ENCODE measurements at places on chromosomes 11 and 22.

- DNase-seq, result no peak
Measured at GRCh38 chr11:15059132-15059915, 14.1 kb upstream of the CALCB start.

DNA sequence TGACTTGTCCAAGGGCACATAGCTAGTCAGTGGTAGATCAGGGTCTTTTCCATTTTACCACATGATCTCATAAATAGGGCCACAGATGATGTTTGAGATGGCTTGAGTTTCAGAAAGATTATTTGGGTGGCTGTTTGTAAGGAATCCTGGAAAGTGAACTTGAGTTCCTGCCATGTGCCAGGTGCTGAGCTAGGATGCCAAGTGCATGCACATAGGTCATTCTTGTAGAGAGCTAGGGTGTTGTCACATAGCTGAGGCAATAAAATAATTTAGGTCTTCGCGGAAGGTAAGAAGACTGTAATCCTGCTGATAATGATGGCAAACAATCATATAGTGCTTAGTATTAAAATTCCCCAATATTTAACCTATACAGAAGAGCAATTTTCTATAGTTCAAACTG lies 1162.6 kb upstream of the TENM4 start:
- DNase-seq, result no peak

DNA sequence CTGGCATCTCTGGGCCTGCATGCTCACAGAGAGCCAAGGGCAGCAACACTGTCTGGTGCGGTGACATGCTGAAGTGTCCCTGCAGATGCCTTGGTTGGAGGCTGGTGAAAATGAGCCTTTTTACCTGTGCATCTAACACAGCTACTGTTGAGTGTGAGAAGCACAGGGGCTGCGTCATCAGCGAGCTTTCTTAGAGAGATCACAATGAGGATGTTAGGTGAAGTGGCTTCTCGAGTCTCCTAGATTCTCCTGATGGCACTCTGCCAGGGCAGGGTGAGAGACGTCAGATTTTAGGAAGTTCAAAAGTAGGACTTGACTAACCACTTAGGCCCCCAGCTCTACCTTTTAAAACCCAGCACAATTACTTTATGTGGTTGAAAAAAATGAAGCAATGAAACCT lies 3.6 kb upstream of the SLC15A3 start:
- no peak for DNase-seq

GRCh38 chr11:69391192-69392103 lies 90.0 kb upstream of the LINC01488 start:
- DNase-seq, result no peak

DNA sequence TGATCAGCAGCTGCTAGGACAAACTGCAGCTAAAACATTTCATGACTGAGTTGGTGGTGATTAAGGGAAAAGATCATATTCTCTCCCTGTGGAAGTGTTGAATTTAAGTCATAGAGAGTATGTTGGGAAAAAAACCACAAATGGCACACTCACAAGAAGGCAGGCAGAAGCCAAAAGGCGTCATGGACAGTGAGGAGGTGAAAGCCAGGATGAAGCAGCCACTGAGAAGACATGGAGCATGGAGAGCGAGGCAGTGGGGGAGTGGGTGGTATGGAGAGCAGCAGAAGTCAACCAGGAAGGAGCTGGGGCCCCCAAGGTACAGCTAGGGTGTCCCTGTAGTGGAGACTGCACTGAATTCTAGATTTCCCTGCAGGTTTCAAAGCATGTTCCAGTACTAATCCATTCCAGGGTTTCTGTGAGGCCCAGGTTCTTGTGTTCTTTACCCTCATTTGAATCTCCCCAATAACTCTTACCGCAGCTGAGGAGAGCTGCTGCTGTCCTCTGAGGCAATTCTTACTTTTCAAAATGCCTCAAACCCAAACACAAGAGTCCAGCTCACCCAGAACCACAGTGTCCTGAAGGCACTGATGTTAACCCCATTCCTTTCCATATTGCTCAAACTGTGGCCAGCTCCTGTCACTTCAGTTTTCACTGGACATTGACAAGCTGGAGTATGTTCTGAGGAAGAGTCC lies 191.8 kb upstream of the E2F8 start:
- no peak for DNase-seq

GRCh38 chr11:128626913-128627665 lies 39.7 kb upstream of the ETS1 start:
- no peak for DNase-seq

DNA sequence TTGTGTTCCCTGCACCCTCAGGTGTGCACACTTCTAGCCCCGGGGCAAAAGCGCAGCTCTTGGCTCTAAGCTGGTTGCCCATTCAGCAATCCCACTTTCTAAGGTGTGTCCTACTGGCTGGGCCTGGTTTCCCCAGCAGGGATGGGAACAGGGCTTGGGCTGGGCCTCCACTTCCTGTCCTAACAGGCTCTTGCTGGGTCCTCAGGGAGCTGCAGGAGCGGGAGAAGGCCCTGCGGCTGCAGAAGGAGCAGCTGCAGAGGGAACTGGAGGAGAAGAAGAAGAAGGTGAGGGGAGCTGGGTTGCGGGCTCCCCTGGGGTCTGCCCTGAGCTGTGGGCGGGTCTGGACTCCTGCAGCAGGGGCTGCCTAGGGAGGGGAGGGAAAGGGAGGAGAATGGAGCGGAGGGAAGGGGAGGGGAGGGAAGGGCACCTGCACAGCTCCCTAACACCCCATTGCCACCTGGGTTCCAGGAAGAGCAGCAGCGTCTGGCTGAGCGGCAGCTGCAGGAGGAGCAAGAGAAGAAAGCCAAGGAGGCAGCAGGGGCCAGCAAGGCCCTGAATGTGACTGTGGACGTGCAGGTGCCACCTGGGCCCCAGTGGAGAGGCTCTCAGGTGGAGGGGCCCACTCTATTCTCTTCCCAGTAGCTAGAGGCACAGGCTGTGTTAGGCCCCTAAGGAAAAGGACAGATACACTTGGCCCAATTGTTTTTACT lies 24.6 kb downstream of the INCENP start:
- DNase-seq, result no peak

DNA sequence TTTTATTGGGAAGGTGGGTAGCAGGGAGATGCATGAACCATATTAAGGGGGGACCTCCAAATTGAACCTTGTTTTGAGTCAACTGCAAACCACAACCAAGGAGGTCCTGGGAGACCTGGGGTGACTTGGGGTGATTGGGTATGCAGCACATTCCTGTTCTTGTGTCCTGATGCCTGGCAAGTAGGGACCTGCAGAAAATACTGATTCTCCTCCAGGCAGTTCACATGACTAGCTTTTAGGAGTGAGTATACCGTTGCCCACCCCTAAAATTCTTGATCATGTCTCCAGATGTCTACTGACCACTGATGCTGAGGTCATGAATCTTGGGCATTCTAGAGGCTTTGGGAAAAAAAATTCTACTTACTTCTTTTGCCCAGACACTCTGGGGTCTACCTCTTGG lies 6.3 kb downstream of the EHF start:
- DNase-seq, result no peak

- DNase-seq, result no peak
Measured at GRCh38 chr11:62553839-62554361, 7.3 kb upstream of the AHNAK start.

DNA sequence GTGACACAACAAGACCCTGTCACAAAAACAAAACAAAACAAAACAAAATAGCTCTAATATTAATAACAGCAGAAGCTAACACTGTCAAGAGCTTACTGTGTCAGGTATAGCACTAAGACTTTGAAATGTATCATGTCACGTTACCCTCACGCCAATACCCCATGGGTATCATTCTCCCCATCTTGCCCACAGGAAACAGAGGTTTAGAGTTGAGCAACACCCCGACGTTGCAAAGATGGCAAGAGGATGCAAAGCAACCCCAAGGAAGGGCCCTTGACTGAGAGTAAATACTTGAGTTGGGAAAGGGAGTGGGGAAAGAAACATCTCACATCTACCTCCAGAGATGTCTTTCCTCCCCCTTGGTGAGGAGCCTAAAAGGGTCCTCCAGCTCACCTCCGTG lies 366.8 kb downstream of the LARGE1 start:
- DNase-seq, result no peak

DNA sequence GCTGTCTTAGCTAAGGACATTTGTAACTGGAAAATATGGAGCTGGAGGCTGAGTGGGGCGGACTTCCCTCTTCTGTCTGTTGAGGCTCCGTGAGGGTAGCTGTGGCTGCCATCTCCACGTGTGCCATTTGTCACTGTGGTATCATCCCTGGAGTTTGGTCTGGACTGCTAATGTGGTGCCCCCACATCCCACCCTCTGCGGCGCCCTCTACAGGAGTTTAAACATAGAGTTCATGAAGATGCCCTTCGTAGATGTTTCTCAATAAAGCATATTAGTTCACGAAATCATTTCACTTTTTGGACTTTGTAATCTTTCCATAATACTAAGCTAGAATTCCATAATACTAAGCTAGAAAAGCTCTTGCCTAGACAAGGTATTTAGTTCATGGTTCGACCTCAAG lies 52.4 kb downstream of the TECTA start:
- no peak for DNase-seq

DNA sequence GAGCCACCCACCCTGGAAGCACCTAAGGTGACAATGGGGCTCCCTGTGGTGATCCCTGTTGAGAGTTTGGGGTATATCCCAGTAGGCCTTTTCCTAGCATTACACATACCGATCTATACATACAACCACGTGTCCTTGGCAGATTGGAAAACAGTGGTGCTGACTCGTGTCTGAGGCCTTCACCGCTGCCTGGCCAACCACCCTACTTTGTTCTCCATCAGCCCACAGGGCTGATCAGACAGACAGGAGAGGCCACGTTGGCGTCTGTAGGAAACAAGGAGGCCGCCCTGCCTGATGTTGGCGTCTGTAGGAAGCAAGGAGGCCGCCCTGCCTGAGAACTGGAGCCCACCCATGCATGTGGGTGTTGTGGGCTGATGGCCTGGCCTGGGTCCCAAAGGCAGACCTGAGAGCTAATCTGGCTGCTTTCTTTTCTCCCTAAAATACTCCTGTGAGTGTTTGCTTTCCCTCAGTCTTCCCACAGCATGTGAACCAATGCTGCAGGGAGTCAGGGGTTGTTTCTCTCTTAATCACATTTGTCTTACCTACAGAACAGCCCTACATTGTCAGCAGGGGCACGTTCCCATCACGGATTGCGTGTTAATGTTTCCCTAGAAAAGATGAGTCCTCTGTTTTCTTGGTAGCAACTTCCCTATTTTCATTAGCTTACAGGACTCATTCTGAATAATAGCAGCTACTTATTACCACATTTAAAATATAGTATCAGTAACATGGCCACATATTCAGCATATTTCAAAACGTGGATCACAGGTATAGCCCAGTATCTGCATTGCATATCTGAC lies 57.2 kb downstream of the SBF1 start:
- no peak for DNase-seq

- no peak for DNase-seq
Measured at GRCh38 chr11:122085264-122085663, 30.8 kb downstream of the BLID start.

DNA sequence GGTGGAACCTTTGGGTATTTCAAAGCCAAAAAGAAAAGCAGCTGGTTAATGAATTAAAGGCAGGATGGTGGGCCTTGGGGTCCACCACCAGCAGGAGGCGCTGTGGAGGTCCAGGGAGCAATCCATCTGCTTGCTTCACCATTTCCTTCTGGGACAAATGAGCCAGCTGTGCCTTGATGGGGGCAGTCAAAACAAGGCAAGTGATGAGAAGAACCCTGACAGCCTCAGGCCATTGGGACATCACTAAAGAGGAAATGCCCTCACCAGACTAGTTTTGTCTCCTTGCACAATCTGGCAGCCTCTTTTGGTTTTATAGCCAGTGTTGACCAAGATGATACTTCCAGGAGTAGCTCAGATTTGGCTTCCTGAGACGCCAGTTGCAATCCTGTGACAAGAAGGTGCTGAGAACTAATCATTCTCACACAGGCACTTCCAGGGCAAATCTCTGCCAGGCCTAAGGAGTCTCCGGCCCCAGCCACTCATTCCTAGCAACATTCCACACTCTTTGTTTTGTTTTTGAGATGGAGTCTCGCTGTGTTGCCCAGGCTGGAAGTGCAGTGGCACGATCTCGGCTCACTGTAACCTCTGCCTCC lies 38.2 kb upstream of the WEE1 start:
- DNase-seq, result peak; percentile 77

DNA sequence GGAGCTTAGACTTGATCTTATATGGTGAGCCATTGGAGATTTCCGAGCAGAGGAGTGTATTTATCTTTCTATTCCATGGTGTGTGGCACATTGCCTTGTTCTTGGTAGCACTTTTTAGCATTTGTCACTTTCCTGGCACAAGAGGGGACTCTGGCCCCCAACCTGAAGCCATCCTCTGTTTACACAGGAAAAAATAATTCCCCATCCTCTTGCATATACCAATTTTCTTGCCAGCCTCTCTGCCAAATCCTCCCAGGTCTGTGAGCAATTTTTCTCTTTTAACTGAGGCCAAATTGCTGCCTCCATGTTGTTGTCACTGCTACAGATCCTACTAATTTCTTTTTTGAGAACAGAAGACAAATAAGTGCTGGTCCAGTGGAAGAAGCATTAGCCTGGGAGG lies 20.3 kb upstream of the FAM181B start:
- DNase-seq, result no peak

- DNase-seq, result peak; percentile 9
Measured at GRCh38 chr11:36622431-36623136, 24.5 kb upstream of the RAG2 start.

- DNase-seq, result no peak
Measured at GRCh38 chr11:38582151-38582550, 1984.1 kb upstream of the RAG2 start.

GRCh38 chr11:105780781-105781525 lies 171.1 kb downstream of the GRIA4 start:
- DNase-seq, result no peak

- DNase-seq, result peak; percentile 92
Measured at GRCh38 chr11:64629796-64630562, 39.0 kb downstream of the SLC22A12 start.

DNA sequence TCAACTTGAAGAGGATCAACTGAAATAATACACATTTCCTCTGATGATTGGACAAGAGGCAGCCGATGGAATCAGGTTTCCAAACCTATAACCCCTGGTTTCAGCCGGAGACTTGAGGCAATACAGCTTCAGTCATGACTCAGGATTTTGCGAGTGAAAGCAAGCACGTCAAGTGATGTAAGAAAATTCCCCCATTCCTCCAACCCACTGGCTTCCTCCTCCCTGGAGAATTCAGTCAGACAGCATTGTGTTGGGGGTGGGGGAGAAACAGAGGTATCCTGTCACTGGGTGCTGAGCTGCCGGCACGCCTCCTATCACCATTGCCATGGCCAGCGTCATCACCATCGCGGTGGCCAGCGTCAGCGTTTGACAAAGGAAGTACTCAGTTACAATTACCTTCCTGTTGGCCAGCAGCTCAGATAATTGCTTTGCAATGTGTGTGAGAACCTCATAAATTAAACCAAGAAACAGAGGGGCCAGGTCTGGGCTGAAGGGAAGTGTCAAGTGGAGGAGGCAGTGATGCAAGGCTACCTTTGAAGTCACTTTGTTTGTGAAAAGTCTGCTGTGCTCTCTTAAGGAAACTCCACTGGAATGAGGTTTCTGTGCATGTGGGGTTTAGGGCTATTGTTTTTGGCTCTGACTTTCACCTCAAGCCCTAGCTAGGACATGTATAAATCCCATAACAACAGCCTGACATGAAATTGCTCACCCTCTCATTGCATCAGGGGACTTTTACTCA lies 50.2 kb downstream of the LIF start:
- DNase-seq, result peak; percentile 28

GRCh38 chr11:125245299-125245698 lies 80.7 kb downstream of the PKNOX2 start:
- no peak for DNase-seq

Measured in K562 (cell line).